Right hindlimb (tissue), 1 donor: ENCODE measurements at places on chromosomes 16 and 17.

DNA sequence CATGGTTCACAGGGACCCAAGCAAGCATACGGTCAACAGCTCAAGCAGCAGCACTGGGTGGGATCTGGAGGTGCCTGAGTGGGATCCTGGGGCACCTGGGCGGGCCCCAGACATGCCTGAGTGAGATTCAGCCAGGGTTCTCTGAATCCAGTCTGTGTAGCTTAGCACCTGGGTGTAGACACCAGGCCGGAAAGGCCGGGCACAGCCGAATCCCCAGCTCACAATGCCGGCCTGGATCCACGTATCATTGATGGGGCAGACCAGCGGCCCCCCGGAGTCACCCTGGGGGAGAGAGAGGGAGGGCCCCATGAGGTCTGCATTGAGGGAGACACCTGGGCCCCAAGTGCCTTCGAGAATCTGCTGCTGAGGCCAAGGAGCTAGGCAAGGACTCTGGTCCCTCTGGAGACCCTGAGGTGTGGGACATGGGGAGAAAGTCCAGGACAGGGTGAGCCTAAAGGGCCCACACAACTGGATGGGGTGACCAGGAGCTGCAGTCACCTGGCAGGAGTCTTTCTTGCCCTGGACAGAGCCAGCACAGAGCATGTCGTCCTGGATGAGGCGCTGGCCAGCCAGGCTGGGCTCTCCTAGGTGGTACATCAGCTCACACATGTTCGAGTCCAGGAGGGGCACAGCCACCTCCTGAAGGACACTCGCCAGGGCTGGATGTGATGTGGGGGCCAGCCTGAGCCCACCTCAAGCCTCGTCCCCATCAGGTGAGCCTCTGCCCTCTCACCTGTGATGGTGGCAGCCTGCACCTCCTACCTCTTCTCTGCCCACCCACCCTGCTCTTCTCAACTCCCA is 9.7 kb downstream of the ZG16B start:
- DNase-seq = no peak

- no peak for DNase-seq
These were observed 44.8 kb downstream of the CPPED1 start for GRCh38 chr16:12758670-12759558.

- no peak for DNase-seq
These were observed 491 bp downstream of the TRAP1 start for GRCh38 chr16:3716831-3717234.

GRCh38 chr17:78986649-78987328 is 7.1 kb upstream of the LGALS3BP start:
- no peak for DNase-seq

GRCh38 chr17:17119533-17119932 is 77.3 kb downstream of the MPRIP start:
- DNase-seq = no peak

GRCh38 chr16:86249631-86250030 is 260.7 kb upstream of the FOXF1 start:
- no peak for DNase-seq

DNA sequence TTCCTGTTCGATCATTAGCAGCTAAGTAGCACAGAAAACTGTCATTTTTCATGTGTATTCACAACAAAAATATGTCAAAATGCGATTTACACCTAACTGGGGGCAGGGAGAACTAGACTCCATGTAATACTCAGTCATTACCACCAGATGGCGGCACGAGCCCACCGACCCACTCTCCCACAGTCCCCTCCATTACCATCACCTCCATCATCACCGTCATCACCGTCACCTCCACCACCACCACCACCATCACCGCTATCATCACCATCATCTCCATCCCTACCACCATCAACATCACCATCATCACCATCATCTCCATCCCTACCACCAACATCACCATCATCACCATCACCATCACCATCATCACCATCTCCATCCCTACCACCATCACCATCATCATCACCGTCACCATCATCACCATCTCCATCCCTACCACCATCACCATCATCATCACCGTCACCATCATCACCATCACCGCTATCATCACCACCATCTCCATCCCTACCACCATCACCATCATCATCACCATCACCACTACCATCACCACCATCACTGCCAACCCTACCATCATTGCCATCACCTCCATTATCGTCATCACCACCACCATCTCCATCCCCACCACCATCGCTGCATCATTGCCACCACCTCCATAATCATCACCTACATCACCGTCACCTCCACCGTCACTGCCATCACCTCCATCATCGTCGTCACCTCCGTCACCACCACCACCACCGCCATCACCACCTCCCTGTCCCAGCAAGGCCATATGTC is 14.4 kb downstream of the NDUFAF8 start:
- peak; percentile 67 for DNase-seq

GRCh38 chr17:76327696-76328095 is 19.6 kb upstream of the QRICH2 start:
- no peak for DNase-seq

DNA sequence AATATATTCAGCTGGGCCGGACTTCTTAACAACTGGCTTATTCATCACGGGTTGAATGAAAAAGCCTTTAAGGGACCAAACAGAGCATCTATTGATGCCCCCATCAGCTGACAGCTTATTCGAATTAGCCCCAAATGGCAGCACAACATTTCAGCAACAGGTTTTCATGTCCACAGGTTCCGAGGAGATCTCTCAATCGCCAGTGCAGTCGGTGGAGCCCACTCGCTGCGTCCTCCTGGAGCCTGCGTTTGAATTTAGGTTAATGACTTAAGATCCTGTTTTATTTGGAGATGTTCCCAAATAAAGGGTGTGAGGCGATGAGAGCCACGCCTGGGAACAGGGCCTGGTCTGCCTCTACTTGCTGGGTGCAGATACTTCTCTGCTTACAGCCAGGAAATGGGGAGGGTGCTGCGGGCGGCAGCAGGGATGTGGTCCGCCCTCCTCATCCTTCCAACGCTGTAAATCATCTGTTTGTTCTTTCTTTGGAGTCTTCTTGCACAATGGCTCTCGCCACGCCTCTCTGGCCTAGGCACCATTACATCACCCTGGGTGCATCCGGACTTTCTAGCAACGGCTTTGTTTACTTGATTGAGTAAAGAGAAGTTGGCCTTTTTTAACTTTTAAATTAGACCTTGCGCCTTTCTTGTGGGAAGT is 22.6 kb downstream of the NDE1 start:
- DNase-seq = peak; percentile 82

DNA sequence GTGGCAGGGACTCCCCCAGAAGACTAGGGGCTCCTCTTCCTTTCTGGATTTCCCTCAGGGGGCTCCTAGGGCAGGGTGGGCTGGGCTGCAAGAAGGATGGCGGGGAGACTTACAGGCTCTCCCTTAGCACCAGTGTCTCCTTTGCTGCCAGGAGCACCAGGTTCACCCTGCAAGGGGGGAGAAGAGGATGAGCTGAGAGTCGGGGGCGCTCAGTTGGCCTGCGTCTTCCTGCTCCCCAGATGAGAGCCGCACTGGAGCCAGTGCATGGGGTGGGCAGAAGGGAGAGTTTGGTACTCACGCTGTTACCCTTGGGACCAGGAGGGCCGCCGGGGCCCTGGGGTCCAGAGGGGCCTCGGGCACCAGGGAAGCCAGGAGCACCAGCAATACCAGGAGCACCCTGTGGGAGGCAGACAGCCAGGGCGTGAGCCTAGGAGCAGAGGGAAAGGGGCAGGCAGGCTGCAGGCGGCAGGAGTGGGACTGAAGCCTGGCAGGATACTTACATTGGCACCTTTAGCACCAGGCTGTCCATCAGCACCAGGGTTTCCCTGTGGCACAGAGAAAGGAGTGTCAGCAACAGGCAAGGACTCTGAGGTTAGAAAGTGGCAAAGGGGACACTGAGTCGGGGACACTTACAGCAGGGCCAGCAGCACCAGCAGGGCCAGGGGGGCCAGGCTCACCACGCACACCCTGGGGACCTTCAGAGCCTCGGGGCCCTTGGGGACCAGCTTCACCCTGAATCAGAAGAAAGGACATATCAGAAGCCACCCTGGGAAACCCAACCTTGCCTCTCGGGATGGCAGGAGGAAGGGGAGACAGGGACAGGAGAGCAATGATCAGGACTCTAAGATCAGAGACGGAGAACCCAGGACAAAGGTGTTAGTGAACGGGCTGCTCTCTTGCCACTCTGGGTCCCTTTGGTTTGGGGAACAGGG is 6.2 kb downstream of the COL1A1 start:
- DNase-seq = no peak

- peak; percentile 7 for DNase-seq
These were observed 19.9 kb downstream of the PLEKHG4 start for GRCh38 chr16:67299269-67299668.

DNA sequence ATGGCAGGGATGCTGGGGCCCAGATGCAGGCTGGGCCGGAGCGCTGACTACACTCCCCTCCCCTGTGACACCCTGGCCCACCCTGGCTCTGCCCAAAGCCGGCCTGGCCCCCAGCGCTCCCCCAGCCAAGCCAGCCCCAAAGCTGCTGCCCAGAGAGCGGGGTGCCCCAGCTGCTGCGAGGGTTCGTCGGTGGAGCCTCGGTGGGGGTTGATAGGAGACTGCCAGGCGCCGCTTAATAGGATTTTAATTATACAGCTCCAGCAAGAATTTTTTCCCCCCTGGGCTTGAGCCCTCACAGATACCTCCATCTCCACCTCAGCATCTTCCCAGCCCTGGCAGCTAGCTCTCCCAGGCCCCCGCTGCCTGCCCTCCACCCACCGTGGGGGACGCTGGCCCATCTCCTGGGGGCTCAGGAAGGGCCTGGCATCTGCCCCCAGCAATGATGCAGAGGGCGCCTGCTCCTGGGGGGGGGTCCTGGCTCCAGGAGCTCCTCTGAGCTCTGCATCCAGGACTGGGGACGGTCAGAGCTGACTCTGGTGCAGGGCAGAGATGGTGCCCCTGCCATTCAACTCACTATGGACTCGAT is 36.8 kb upstream of the DLX4 start:
- DNase-seq = no peak

DNA sequence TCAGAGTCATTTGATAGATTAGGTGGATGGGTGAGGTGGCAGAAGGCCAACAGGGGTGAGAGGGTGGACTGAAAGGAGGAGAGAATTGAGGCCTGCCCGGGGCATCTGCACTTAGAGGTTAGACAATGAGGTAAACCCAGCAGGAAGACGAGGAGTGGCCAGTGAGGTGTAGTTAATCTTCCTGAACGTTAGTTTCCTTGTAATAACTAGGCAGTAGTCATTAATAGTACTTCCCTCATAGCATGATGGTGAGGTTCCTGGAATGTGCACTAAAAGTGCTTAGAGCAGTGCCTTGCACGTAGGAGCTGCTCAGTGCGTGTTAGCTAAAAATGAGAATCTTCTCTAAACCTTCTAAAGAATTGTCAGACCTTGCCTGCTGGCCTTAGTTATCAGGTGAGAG is 13.5 kb upstream of the KSR1 start:
- DNase-seq = no peak

DNA sequence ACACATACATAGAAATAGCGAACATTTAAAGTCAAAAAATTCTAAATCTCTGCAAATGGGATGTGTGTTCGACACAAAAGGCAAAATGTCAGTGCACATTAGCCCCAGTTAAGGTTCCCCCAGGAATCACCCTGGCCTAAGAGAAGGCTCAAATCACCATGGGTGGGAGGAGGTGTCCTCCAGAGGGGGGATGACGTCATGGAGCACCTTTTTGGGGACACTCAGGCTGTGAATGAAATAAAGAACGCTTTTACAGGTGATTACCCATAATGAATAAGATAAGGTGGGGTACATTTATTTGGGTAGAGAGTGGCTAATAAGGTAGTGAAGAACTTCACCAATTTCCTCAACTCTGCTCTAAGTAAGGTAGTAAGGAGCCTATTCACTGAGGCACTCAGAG is 26.4 kb downstream of the WNT3 start:
- no peak for DNase-seq

DNA sequence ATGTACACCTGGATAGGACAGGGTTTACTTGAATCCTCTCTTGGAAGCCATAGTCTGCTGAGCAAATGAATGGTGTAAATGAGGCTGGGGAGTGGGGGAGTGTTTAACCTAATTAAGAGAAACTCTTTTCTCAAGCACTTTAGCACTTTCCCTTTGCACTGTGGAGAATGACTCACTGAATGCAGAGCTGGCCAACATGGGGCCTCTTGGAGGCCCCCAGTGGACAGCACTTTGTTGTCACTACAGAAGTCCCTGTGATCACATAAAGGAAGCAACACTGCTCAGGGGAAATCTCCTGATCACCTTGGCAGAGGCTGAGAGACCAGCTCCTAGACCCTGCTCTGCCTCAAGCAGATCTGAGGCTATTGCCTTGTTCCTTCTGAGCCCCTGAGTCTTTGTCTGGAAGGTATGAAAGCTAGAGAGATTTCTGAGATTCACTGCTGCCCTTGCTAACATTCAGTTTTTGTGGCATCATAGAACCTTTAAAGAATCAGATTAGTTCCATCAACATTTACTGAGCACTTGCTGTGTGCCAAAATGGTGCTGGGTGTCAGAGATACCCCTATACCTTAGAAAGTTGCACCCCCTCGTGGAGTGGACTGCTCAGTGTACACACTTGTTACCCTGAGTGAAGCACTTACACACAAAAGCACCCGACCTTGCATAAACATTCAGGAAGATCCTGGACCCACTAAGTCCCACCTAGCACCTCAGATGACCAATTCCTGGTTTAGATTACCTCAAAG is 230.1 kb upstream of the CCL2 start:
- DNase-seq = no peak

DNA sequence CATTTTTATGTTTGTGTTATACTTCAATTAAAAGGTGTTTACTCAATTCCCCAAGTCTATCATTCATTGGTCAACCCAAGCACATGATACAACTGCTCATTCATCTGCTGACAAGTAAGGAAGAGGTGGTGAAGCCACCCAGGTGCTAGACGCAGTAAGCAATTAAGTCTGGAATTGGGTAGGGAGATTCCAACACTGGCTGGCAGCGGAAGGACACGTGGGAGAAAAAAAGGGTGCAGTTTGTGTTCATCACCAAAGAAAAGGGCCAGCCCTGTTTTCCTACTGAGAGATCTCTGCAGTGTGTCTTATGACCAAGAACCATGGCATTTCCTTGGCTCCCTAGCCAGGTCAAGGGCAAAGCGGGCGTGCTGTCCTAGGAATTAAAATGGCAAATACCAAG is 11.8 kb upstream of the ZNF23 start:
- no peak for DNase-seq

- no peak for DNase-seq
These were observed 31.3 kb upstream of the RASL10B start for GRCh38 chr17:35700150-35700549.

GRCh38 chr16:84361546-84361945 is 6.8 kb upstream of the ATP2C2 start:
- no peak for DNase-seq

DNA sequence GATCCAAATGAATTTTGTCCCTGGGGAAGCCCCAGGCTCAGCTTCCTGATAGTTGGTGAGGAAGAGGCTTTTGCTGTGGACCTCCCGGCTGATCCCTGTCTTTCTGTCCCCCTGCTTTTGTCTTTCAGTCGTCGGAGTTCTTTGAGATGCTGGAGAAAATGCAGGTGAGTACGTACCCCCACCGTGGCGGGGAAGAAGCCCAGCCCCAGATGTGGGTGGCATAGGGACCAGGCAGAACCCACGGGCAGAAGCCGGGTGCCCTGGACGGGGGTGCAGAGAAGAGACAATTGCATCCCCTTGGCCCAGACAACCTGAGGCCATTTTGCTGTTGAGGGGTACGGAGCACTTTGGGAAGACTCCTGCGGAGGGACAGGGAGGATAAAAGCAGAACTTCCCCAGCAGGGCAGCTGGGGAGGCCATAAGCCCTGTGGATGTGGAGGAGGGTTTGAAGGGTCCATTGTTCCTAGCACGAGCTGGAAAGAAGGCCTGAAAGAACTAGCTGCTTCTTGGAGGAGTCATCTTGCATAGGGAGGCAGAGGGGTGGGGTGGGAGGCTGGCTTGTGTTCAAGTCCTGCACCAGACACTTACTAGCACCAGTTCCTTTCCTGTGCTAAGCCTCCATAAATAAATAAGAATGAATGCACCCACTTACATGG is 105.6 kb downstream of the OR1D5 start:
- no peak for DNase-seq
